ENCODE measurements at places on chromosomes 2 and 18.

GRCh38 chr18:54215069-54215468 lies 9.4 kb downstream of the MBD2 start:
- no peak for DNase-seq

GRCh38 chr2:204359076-204359475 lies 186.2 kb upstream of the PARD3B start:
- DNase-seq = no peak

DNA sequence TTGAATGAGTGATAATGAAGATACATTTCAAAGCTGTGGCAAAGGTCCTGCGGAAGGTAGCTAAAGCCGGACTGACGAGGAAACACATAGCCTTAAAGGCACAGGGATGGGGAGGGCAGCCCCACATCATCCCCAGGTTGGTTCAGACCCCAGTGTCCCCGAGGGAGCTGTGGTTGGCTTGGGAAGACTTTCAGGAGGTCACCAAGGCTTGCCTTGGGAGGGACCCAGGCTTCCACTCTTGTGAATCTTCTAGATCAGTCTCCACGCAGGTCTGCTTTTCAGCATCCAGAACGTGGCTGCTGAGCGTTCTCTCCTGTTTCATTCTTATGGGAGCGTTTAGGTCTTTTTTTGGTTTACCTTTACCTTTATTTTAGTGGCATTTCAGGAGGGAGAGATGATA lies 16.8 kb downstream of the KIF1A start:
- DNase-seq = no peak

DNA sequence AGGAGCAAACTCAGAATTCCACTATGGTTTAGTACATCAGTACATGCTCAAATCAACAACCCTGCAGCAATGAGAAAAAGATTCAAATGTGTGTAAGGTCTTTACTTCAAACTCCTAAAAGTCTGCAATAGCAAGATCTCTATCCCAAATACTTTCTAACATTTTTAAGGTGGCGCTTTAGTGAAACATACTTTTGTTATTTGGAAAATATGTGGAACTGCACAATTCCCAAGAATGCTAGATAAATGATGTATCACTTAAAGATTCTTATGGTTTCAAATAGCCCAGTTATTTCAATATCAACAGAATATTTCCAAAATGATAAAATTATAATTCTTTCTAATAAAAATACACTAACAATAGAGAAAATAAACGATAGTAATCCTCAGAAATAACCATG lies 227.6 kb upstream of the SMAD7 start:
- no peak for DNase-seq

DNA sequence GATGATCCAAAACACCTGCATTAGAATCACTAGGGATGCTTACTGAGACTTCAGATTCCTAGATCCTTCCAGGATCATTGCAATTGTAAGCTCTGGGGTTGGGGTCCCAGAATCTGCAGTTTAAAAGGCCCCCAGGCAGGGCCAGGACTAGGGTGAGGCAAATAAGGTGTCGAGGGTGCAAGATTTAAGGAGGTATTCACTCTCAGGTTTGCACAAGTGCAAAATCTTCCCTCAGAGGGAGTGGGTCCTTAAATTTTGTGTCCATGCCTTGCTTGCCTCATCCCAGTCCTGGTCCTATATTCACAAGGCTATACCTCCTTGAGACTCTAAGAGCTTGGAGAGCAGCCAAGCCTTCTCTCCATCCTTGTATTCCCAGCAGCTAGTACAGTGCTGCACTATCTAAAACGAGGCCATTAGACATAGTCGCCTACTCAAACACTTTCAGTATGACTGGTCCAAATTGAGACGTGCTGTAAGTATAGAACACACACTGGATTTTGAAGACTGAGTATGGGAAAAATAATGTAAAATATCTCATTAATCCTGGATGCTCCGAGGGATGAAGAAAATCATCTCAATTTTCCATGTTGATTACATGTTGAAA lies 31.6 kb upstream of the MREG start:
- no peak for DNase-seq

DNA sequence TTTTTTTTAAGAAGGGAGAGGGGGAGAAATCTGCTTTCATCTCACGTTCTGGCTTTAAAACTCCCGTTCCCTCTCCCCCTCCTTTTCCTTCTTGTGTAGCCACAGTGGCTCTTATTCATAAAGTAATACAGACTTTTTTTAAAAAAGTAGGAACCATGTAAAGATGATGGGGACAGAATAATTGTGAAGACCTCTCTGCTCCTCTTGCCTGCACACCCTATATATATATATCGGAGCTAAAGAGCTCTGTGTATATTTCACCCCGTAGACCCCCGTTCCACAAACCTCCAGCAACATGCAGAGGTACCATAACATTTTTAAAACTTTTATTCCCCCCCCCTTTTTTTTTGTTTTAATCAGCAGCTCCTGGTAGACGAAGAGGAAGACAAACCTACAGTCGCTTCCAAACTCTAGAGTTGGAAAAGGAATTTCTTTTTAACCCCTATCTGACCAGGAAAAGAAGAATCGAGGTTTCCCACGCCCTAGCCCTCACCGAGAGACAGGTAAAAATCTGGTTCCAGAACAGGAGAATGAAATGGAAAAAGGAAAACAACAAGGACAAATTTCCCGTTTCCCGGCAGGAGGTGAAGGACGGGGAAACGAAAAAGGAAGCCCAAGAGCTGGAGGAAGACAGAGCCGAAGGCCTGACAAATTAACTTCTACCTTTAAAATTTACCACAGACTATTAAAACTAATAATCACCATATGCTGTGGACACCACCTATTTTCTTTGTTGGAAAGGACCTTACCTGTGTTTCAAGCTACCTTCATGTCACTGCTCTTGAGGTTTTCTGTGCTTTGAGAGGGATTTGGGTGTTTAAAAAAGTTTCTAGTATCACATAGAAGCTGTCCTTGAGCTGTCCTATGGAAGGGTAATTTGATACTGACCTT lies 1.7 kb downstream of the HOXD8 start:
- no peak for DNase-seq

DNA sequence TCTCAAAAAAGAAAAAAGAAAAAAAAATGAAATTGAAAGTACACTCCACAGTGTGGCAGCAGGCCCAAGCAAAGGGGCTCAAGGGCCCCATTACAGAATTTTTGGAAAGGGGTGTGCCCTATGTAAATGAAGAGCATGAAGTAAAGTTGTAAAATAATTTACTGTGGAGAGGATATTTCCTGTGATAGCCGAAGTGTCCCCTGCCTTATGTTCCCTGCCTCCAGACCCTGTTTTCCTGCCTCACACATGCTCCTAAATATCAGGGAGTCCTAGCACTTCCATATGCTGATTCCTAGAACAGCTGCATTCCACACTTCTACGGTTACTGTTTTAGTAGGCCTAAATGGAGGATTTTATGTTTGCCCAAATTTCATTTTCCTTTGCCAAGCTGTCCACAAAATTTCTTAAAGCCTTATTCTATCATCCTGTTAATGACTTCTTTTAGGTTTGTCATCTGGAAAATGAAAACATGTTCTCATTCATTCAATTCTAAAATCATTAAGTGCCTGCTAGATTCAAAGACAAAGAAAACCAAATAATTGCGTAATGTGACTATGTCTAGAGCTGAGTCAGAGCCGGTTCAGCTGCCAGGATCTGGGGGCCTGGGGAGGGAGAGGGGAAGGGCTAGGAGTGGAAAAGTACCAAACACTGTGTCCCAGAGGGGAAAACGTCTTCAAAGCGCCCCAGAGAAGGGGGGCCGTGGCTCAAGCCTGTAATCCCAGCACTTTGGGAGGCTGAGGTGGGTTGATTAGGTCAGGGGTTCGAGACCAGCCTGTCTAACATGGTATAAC lies 25.9 kb upstream of the IMPA2 start:
- DNase-seq = no peak

DNA sequence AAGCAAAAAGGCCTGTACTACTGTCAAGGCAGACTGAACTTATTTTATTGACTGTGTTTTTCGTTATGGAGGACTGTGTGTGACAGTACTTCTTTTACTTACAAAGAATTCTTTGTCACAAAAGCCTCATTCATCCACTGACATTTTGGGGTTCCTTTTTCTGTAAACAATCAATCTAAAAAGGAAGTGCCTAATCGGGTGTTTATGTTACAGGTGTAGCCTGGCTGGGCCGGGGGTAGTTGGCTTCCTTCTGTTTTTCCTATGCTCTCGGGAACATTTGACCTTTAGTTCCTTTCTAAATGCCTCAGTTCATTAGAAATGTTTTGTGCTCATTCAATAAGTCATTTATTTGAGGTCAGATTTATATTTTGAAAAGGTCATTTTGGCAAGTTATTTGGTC lies 8.3 kb downstream of the ZCCHC2 start:
- DNase-seq = no peak

DNA sequence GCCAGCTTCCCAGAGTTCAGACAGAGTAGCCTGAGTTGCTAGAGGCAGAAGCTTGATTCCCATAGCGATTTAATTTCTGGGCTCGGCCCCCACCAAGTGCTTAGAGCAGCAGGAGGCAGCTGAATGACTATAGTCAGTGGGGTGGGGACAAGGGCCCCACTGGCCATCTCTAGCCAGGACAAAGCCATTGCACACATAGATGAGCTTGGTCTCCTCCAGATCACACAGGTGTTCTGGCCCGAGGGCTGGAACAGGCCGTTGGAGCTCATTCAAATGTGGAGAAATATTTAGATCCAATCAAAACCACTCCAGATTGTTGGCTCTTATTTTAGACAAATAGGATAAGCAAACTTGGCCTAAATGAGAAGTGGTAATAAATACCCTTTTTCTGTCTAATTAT lies 287.3 kb upstream of the NCKAP5 start:
- no peak for DNase-seq

- DNase-seq = no peak
Measured at GRCh38 chr18:64693766-64694165, 544.9 kb upstream of the LINC00305 start.
